CD4-positive, alpha-beta T cell treated with Interleukin-17A for 4 hours (primary cell): ENCODE measurements at places on chromosomes 4 and X.

- DNase-seq: no peak
These were observed 114.9 kb downstream of the VSIG4 start for GRCh38 chrX:65925005-65925404.

DNA sequence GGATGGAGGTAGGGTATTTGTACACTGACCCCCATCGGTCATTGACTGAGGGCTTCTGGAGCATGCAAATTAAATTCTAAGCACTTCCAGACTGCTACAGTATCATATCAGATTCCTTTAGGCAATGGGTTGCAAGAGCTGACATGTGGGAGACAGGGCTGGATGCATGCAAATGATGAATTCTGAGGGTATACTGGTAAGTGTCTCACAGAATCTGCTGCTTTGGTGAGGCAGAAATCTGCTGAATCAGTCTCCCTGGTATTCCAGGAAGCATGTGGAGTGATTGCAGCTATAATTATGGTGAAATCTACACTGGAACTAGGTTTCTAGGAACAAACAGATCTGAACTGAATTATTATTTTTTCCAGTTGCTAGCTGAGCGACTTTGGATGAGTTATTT is 684.9 kb upstream of the MAGEB2 start:
- DNase-seq: no peak

GRCh38 chr4:67883458-67883857 is 344 bp downstream of the TMPRSS11D start:
- DNase-seq: no peak

- no peak for DNase-seq
These were observed 347.5 kb downstream of the NKX6-1 start for GRCh38 chr4:84151574-84151973.

DNA sequence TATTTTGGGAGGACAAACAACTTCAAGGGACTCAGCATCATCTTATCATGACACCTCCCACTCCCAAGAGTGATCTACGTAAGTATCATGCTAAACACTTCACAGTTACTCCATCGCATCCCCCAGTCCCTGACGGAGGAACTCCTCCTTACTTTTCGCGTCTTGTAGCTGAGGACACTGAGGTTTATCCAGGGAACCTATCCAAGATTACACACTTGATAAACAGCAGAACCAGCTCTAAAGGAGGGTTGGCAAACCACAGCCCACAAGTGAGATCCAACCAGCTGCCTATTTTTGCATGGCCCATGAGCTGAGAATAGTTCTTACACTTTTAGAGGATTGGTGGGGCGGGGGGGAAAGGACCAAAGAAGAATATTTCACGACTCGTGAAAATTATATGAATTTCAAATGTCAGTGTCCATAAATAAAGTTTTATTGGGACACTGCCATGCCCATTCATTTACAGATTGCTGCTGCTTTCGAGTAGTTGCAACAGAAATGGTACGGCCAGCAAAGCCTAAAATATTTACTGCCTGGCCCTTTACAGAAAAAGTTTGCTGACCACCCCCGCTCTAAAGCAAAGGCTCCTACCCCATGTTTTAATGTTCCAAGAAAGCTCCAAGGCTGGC is 47.8 kb downstream of the SEPSECS start:
- no peak for DNase-seq
